Adrenal gland (tissue), 19 donors: ENCODE measurements at places on chromosomes 4 and X. TPM values are rescaled to one million over a fixed set of nuclear protein-coding genes. Genes with fewer than 3 reads are reported as not detected.
A peak's percentile ranks its signal among the peaks of the same experiment; 100 is the strongest.

DNA sequence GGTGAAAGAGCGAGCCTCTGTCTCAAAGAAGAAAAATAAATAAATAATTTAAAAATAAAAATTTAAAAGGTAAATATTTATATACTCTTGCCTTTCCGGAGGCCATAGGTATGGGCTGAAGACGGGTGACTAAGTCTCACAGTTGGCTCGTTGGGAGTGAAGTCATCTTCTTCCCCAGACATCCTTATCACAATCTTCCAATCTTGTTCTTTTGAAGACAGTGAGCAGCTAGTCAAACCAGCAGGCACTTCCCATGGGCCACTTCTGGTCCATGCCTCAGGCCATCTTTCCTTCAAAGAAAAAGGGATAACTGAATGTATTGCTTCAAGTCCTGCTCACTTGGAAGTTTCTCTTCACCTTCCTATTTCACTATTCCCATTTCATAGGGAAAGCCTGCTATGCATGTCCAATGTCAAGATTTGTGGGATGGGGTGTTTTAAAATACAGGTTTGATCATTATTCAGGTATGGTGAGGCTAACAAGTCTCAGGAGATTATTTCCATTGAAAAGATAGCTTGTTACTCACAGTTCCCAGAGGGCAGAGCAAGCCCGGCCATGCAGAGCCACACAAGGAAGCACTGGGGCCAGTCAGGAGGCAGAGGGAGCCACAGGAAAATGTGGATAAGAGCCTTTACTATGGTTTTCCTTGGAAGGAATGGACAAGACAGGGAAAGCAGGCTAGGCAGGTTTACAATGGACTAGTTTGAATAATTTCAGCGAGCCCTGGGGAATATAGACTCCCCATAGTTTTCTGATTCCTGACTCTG lies 33.3 kb upstream of the VCX2 start:
- no peak overlapping the region for H3K27ac ChIP-seq
- no peak overlapping the region for H3K4me3 ChIP-seq

DNA sequence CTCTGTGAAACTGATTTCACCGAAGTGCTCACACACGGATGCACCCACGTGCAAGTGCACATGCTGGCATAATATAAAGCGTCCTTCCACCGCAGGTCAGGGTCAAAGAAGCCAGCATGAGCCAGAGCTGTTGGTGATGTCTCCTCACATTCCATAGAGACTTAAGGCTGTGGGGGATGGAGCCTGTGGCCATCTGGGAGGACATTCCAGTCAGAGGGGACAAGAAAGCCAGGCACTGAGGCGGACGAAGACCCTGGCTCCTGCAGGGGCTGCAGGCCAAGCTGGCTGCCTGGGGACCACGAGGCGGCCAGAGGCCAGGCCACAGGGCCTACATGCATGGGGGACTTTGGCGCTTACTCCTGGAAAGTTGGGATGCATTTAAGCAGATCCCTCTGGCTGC lies 7.7 kb downstream of the RNF212 start:
- no peaks in the 10 kb centered on the region for H3K36me3 ChIP-seq
- no peak overlapping the region for H3K4me3 ChIP-seq
- H3K4me1 ChIP-seq = no peaks in the 10 kb centered on the region
- no peak overlapping the region for H3K27ac ChIP-seq
- no peak for DNase-seq
- H3K27me3 ChIP-seq = peaks cover 4% of the 10 kb centered on the region

DNA sequence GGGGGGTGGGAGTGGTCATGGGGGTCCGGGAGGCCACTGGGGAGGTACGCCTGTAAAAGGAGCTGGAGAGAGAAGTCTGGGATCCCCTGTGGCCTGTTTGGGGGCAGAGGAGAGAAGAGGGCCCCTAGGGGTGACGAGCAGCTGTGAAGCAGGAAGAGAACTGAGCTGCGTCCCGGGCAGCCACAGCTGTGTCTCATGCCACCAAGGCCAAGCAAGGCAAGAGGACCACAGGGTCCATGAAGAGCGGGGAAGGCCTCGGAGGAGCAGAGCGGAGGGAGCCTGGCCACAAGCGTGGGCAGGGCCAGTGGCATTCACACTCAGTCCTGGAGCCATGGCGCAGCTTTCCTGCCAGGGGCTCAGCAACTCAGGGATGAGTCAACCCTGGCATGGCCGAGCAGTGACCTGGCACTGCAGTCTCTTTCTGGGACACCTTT lies 13.6 kb upstream of the NAT8L start:
- no peak overlapping the region for H3K4me3 ChIP-seq
- no peaks in the 10 kb centered on the region for H3K36me3 ChIP-seq

- H3K27me3 ChIP-seq = no peaks in the 10 kb centered on the region
- no peaks in the 10 kb centered on the region for H3K4me1 ChIP-seq
- H3K4me3 ChIP-seq = no peak overlapping the region
Observed at GRCh38 chrX:12972243-12972642, 2.7 kb upstream of the TMSB4X start.

DNA sequence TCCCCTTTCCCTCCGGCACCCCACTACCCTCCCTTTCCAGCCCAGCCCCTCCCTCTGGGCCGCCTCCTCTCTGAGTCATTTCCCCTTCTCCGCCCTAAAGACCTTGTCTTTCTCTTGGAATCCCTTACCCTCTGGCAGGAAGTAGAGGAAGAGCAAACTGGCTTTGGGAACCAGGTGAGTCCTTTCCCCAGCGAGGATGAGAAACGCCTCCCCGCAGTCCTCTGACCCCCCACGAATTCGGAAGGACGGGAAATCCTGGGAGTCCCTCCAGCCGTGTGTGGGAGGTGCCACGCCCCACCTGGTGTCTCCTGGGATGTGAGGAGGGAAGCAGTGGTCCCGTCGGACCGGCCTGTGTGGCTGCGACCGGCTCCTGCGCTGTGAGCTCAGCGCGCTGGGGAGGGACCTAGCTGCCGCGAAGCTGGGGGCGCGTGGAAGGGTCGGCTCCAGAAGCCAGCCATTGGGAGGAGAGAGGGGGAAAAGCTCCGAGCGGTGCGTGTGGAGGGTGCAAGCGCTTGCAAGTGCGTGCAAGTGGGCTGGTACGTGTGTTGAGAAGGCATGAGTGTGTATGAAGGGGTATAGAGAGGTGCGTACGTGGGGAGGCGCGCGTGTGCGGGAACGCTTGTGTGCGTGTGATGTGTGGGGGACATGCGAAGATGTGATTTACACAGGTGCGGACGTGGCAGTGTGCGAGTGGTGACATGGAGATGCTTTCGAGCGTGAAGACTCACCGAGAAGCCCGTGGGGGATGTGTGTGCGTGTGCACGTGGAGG lies 46.3 kb downstream of the TEX13B start:
- H3K4me1 ChIP-seq = no peaks in the 10 kb centered on the region
- no peaks in the 10 kb centered on the region for H3K36me3 ChIP-seq
- peak overlapping the region; percentile 44 for H3K4me3 ChIP-seq
- H3K27ac ChIP-seq = no peak overlapping the region

GRCh38 chr4:104418286-104418685 lies 76.4 kb downstream of the CXXC4 start:
- no peaks in the 10 kb centered on the region for H3K4me1 ChIP-seq
- DNase-seq = no peak
- H3K27me3 ChIP-seq = no peaks in the 10 kb centered on the region
- H3K4me3 ChIP-seq = no peak overlapping the region
- H3K36me3 ChIP-seq = no peaks in the 10 kb centered on the region

DNA sequence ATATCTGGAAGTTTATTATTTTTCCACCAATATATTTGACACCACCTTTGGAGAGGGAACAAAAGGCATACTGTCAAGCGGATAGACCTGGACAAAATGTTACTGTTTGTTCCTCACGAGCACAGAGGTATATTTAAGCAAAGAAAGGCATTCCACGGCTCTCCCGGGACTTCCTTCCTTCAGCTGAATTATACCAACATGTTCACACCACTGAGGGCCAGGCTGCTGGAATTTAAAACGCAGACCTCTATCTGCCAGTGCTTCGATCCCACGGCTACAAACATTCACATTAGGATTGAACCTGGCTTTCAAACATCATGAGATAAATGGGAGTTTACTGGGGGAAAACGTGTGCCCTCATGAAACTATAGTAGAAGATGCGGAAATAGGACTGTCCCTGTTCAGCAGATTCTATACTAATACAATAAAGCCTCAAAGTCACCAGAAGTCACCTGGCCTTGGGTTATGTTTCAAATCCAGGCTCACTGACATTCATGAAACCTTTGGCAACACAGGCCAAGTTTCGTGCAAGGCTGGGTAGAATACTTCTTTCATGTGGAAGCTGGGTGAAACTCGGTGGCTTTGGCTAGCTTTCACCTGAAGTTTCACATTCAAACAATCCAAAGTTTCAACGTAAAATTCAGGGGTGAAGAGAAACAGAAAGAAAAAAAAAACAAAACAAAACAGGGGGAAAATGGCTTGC lies 39.5 kb downstream of the SORBS2 start:
- DNase-seq = no peak
- H3K36me3 ChIP-seq = no peaks in the 10 kb centered on the region
- H3K27me3 ChIP-seq = no peaks in the 10 kb centered on the region
- H3K27ac ChIP-seq = peak overlapping the region; percentile 22
- peaks cover 49% of the 10 kb centered on the region for H3K4me1 ChIP-seq

DNA sequence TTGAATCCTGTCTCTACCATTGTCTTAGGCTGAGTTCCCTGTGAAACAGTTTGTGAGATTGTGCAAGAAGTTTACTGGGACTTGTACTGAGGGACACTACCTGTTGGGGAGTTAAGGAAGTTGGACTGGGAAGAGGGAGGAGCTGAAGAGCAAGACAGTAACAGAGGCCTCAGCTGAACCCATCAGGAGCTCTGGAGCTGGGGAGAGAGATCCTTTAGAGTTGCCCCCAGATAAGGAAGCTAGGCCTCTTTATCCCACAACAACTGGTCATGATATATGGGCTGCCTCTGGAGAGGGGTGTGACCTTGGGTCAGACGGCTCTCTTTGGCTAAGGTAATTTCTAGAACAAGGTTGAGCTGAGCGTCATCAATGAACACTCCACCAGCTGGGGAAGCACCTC lies 137.8 kb upstream of the SLC4A4 start:
- H3K27me3 ChIP-seq = no peaks in the 10 kb centered on the region
- no peak overlapping the region for H3K4me3 ChIP-seq
- H3K36me3 ChIP-seq = no peaks in the 10 kb centered on the region
- no peak for DNase-seq
- H3K4me1 ChIP-seq = no peaks in the 10 kb centered on the region

- no peaks in the 10 kb centered on the region for H3K4me1 ChIP-seq
- H3K27me3 ChIP-seq = no peaks in the 10 kb centered on the region
- no peak overlapping the region for H3K4me3 ChIP-seq
- DNase-seq = peak; percentile 90
Observed at GRCh38 chrX:5051831-5052491, 1176.7 kb downstream of the NLGN4X start.

GRCh38 chrX:56802921-56803849 lies 74.1 kb downstream of the NBDY start:
- peaks cover 16% of the 10 kb centered on the region for H3K4me1 ChIP-seq
- peak overlapping the region; percentile 19 for H3K4me3 ChIP-seq
- peak; percentile 92 for DNase-seq

- no peaks in the 10 kb centered on the region for H3K36me3 ChIP-seq
- H3K27ac ChIP-seq = no peak overlapping the region
- H3K4me1 ChIP-seq = no peaks in the 10 kb centered on the region
- H3K27me3 ChIP-seq = no peaks in the 10 kb centered on the region
- no peak overlapping the region for H3K4me3 ChIP-seq
Observed at GRCh38 chrX:147565237-147565636, 346.5 kb upstream of the FMR1 start.

- no peak for DNase-seq
- H3K27me3 ChIP-seq = no peaks in the 10 kb centered on the region
- H3K4me1 ChIP-seq = no peaks in the 10 kb centered on the region
- H3K4me3 ChIP-seq = no peak overlapping the region
- no peaks in the 10 kb centered on the region for H3K36me3 ChIP-seq
Observed at GRCh38 chr4:83716874-83717273, 181.0 kb downstream of the GPAT3 start.

DNA sequence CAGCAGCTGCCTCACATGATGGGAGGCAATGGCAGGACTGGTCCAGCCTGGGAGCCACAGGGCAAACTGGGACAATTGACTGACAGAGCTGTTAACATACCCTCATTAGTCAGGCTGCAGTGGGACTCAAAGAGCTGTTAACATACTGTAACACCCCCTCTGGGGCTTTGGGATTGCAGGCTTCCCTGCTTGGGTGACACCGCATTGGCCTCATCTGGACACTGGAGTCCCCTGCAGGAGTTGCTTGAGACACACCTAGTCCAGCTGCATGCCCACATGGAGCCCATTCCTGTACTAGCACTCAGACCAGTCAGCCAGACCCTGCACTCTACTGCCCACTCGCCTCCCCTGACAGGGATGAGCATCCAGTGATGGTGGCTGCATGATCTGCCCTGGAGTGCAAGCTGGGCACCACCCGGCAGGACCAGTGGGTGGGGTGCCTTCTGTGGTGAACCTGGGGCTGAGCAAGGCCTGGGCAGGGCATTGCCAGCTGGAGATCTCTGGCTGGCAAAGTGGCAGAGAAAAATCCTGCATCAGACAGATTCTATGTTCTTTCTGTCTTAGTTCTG lies 138.8 kb downstream of the DTHD1 start:
- no peaks in the 10 kb centered on the region for H3K36me3 ChIP-seq
- DNase-seq = no peak
- no peak overlapping the region for H3K27ac ChIP-seq

GRCh38 chr4:38381788-38382187 lies 282.2 kb upstream of the KLF3 start:
- no peaks in the 10 kb centered on the region for H3K27me3 ChIP-seq
- DNase-seq = peak; percentile 53
- no peak overlapping the region for H3K4me3 ChIP-seq
- no peaks in the 10 kb centered on the region for H3K36me3 ChIP-seq

- peaks cover 18% of the 10 kb centered on the region for H3K27me3 ChIP-seq
- no peak for DNase-seq
- no peaks in the 10 kb centered on the region for H3K4me1 ChIP-seq
- H3K4me3 ChIP-seq = no peak overlapping the region
Observed at GRCh38 chrX:134642386-134642785, 15.9 kb downstream of the PLAC1 start.

Gene HSFX1
- polyA plus RNA-seq = 0.57 TPM

Gene TCEAL1
- 64.6 TPM for polyA plus RNA-seq

Gene SPRY1
- polyA plus RNA-seq = 35.4 TPM

Gene UGT2A1
- polyA plus RNA-seq = not detected

Gene PNMA6F
- polyA plus RNA-seq = 0.40 TPM

Gene SLC10A6
- polyA plus RNA-seq = 0.42 TPM

Gene HS3ST1
- polyA plus RNA-seq = 1.5 TPM

Gene COL4A6
- polyA plus RNA-seq = 0.67 TPM

Gene ARHGEF9
- 30.5 TPM for polyA plus RNA-seq

Gene SPANXN4
- polyA plus RNA-seq = not detected

Gene SOX3
- 0.27 TPM for polyA plus RNA-seq
